ENCODE measurements at places on chromosomes 4 and X.

GRCh38 chr4:2049381-2049780 is 9.7 kb upstream of the NAT8L start:
- no peak for DNase-seq

- DNase-seq, result no peak
Observed at GRCh38 chr4:147958057-147958456, 226.2 kb downstream of the ARHGAP10 start.

DNA sequence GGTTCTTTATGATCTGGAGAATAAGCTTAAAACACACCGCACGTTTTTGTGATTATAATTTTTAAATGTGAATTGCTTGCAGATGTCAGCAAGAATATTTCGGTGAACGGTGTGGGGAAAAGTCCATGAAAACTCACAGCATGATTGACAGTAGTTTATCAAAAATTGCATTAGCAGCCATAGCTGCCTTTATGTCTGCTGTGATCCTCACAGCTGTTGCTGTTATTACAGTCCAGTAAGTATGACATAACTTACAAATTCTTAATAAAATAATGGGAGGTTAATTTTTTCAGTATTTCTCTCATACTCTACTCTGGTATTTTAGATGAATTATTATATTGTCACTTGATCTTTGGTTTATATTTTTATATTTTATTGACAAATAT is 5.4 kb downstream of the AREG start:
- no peak for DNase-seq

- no peak for DNase-seq
Observed at GRCh38 chrX:153398275-153398960, 2.7 kb downstream of the PNMA6E start.

DNA sequence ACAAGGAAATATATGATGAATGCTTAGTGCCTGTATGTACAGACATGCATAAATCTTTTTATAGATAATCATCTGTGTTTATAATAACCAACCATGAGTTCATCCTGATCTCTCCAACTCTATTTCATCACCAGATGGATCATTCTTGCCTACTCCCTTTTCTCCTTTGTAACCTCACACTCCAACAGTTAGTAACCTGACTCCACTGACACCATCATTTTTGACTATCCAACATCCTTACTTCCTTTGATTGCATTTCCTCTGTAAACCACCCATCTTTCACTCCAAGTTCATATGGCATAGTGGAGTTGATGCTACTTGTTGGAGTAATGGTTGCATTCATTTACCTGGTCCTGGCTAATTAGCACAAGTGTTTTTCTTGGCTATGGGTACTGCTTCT is 170.6 kb downstream of the ZNF330 start:
- DNase-seq, result no peak

- DNase-seq, result no peak
Observed at GRCh38 chr4:95153182-95153581, 395.4 kb downstream of the BMPR1B start.

DNA sequence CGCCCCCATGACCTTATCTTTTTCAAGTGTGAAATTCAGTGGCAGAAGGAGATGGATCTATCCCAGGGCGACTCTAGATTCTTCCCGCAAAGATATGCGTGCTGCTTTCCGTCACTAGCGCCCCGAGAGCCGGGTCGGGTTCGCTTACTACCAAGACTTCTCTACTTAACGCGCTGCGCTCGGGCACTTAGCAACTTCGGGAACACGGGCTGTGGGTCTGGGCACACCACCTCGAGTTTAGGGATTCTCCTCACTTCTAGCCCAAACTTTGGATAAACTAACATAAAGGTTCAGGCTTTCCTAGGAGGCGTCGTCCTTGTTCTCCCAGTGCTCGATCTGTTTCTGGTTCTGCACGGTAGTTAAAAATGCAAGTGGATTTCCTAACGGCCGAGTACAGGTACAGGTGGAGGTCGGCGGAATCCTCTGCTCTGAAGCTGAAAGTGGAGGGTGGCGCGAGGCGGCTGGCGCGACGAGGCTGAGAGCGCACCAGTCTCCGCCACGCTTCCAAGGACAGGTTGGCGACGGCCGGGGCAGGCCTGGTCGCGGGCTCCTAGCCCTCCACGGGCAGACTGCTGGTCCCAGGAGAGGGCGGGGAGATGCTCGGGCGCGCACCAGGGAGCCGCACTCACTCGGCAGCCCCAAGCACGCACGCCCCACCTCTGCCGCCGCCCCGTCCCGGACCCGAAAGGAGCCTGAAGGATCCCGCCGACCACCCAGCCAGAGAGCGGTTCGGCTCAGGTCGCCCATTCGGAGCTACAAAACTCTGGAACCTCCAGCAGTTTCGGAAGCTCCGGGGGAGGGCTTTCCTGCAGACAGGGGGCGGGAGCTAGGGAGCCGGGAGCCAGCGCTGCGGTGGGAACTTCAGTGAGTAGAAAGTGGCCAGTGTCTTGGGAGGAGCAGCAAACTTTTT is 100.8 kb upstream of the TENM3 start:
- DNase-seq, result no peak

DNA sequence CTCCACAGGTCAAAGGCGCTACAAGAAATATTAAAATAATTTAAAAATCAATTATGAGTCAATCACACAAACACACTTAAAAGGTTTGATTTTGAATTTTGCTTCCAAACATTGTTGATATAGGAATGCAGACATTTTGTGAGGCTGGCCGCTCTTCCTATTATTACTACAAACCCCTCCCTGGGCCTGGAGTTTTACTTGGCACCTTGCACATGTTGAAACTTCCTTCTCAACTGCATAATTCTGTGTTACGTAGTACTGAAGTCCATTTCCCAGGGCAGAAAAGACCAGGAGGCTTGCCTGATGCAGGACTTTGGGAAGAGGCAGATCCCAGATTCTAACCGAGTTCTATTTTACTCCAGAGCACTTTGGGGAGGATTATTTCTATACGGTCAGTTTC is 71.5 kb downstream of the CYTL1 start:
- DNase-seq, result no peak

- DNase-seq, result no peak
Observed at GRCh38 chr4:123362103-123362502, 34.5 kb upstream of the SPRY1 start.

- no peak for DNase-seq
Observed at GRCh38 chr4:56739066-56739777, 58.1 kb upstream of the HOPX start.

DNA sequence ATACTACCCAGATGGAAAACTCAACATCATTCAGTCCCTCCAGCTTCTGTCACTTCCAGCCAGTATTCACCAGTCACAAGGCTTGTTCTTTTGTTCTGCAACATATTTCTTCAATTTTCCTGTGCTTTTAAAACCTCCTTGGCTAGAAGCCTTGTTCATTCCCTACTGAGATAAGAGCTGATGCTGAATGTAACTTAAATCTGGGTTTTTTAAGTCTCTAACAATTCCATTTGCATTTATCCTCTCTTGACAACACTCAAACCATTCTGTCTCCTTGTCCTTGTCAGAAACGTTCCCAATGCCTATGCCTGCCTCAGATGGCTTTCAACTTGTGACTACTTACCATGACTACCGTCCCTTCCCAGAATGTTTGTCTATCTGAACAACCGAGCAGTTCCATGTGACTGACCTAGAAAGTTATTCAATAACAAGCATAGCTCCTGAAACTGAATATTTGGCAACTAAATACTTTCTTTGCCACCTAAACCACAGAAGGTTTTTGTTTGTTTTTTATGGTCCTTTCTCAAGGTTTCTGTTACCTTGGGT is 682.9 kb upstream of the GALNTL6 start:
- DNase-seq, result no peak

Data from hypothalamus (tissue), 51 donors.